ENCODE measurements at places on chromosomes 2 and 18.

DNA sequence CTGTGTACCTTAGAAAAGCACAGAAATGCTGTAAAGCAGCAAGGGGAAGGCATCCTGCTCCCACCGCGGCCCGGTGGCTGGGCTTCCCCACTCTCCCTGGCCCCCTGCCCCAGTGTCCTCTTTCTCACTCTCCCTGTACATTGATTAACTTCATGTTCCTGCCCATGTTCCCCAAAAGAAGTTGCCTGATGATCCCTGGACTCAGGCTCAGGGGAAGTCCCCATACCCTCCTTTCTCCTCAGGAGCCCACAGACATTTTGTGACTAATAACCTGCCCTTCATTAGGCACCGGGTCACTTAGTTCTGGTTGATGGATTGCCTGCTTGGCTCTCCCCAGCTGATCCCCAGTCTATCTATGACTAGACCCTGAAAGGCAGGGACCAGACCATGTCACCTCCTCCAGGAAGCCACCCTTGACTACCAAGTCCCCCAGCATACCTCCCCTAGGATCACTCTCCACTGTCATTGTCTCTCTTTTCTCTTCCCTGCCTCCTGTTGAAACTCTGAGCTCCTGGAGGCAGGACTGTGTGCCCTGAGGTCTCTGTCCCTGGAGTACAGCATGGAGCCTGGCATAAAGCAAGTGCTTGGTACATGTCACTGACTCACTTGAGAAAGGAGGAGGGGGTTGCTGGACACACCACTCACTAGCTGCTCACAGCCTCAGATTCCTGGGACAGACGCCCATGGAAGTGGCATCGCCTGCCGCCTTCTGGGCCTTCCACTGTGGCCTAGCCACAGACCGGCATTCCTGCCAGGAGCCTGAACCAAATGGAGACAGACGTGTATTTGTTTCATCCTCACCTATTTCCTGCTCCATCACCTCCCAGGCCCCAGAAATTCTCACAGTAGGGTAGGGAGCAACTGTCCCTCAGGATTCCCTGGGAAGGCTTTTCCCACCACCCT, 13.5 kb downstream of the MALL start:
- H3K27me3 ChIP-seq, result no peaks in the 10 kb centered on the region
- DNase-seq, result peak; percentile 66
- H3K27ac ChIP-seq, result peak overlapping the region; percentile 85
- H3K4me1 ChIP-seq, result peaks cover 89% of the 10 kb centered on the region
- no peak overlapping the region for H3K4me3 ChIP-seq
- H3K36me3 ChIP-seq, result no peaks in the 10 kb centered on the region

DNA sequence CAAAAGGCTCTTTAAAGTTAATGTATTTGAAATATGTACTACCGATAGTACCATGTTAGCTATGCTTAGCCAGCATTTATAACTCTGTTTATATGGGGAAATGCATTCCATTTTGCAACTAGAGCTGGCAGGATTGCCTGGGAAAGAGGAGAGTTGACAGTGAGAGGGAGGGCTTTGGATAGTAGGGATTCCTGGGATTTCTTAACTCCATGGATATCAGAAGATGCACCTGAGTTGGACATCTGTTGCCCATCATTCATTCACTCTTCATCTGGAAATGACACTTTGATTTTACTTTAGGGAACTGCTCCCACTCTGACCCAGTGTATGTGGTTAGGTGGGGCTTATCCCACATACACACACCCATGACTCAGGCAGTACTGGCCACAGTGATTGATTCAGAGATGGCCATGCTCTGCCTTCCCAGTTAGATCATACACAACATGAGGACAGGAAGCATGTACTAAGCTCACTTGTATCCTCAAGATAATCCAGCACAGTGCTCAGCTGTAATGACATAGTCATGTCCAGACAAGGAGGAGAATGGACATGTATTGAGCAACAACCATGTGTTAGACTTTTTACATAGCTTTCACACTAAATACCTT, 248.8 kb downstream of the MREG start:
- H3K36me3 ChIP-seq, result no peaks in the 10 kb centered on the region
- no peaks in the 10 kb centered on the region for H3K27me3 ChIP-seq
- DNase-seq, result no peak
- no peak overlapping the region for H3K4me3 ChIP-seq

GRCh38 chr2:175282300-175282699, 100.8 kb upstream of the ATP5MC3 start:
- H3K27me3 ChIP-seq, result no peaks in the 10 kb centered on the region
- no peak for DNase-seq
- no peaks in the 10 kb centered on the region for H3K4me1 ChIP-seq
- no peaks in the 10 kb centered on the region for H3K36me3 ChIP-seq
- H3K4me3 ChIP-seq, result no peak overlapping the region

DNA sequence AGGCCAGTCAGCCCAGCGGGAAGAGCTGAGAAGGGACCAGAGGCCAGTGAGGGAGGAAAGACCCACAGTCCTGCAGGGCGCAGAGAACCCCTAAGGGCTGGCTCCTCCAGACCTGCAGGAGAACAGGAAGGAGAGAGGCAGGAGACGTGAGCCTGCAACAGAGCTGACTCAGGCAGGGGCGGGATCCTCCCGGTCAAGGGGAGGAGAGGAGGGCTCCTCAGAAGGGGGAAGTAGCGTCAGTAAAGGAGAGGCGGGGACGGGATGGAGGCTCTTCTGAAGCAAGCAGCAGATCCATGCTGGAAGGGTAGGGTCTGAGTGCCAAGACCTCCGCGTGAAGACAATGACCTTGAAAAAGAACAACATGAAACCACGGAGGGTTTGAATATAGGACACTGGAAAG, 50.8 kb downstream of the TRABD2A start:
- H3K27ac ChIP-seq, result no peak overlapping the region
- H3K4me3 ChIP-seq, result no peak overlapping the region
- H3K27me3 ChIP-seq, result no peaks in the 10 kb centered on the region
- H3K36me3 ChIP-seq, result no peaks in the 10 kb centered on the region
- no peaks in the 10 kb centered on the region for H3K4me1 ChIP-seq

DNA sequence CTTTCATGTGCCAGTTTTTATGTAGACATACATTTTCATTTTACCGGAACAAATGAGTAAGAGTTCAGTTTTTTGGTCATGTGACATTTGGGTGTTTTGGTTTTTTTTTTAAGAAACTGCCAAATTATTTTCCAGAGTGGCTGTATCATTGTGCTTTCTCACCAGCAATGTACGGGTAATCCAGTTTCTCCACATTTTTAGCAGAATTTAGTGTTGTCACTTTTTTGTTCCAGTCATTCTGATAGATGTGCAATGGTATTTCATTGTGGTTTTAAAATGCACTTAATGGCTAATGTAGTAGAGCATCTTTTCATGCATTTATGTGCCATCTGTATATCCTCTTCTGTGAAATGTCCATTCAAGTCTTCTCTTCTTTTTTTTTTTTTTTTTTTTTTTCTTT, 126.5 kb upstream of the FBXO11 start:
- DNase-seq, result no peak
- H3K27ac ChIP-seq, result no peak overlapping the region
- H3K27me3 ChIP-seq, result no peaks in the 10 kb centered on the region
- no peaks in the 10 kb centered on the region for H3K4me1 ChIP-seq

DNA sequence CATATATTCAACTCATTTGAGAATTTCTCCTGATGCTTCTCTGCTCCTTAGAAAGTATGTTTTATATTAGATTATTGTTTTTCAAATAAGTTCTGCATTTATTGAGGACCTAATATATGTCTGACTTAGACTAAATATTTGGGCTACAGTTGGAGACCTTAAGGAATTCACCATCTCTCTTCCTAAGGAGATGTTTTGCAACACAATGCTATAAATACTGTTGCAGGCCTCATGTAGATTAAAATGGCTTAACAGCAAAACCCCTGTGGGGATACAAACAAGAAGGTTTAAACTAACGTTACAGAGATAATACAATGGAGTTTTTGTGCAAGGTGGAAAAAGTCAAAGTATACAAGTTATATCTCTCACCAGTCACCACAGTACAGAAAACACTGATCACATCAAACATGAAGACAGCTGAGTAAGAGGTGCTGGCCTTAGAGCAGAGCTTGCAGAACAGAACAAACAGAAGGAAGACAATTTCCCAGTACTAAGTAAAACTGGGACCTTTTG, 20.1 kb upstream of the BMPR2 start:
- H3K4me3 ChIP-seq, result no peak overlapping the region
- no peaks in the 10 kb centered on the region for H3K27me3 ChIP-seq
- no peak for DNase-seq
- H3K27ac ChIP-seq, result no peak overlapping the region
- no peaks in the 10 kb centered on the region for H3K4me1 ChIP-seq

- no peak overlapping the region for H3K4me3 ChIP-seq
- H3K4me1 ChIP-seq, result no peaks in the 10 kb centered on the region
- no peaks in the 10 kb centered on the region for H3K36me3 ChIP-seq
Measured at GRCh38 chr2:128628206-128628605, 309.5 kb upstream of the HS6ST1 start.

GRCh38 chr2:186328838-186329237, 157.2 kb upstream of the ZC3H15 start:
- no peak for DNase-seq
- H3K27ac ChIP-seq, result no peak overlapping the region
- no peaks in the 10 kb centered on the region for H3K27me3 ChIP-seq
- H3K4me3 ChIP-seq, result no peak overlapping the region
- H3K36me3 ChIP-seq, result no peaks in the 10 kb centered on the region

DNA sequence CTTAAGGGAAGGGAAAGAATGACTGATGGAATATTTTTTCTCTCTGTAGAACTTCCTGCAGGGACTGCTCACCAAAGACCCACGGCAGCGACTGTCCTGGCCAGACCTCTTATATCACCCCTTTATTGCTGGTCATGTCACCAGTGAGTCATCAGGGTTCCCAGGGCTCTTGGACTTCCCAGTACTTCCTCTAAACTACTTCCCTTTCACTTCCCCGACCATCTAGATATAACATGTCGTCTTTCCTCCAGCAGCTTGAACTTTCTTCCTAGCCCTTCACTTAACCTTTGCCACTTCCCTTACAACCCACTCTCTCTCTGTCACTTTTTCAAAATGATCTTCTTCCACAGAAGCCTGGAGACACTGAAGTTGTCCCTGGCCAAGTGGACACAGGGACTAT, 7.2 kb downstream of the STK36 start:
- peak; percentile 57 for DNase-seq
- H3K36me3 ChIP-seq, result peaks cover 11% of the 10 kb centered on the region
- H3K27me3 ChIP-seq, result no peaks in the 10 kb centered on the region

- no peak overlapping the region for H3K27ac ChIP-seq
- H3K27me3 ChIP-seq, result no peaks in the 10 kb centered on the region
- no peak for DNase-seq
Measured at GRCh38 chr18:29154758-29155725, 978.1 kb upstream of the CDH2 start.

DNA sequence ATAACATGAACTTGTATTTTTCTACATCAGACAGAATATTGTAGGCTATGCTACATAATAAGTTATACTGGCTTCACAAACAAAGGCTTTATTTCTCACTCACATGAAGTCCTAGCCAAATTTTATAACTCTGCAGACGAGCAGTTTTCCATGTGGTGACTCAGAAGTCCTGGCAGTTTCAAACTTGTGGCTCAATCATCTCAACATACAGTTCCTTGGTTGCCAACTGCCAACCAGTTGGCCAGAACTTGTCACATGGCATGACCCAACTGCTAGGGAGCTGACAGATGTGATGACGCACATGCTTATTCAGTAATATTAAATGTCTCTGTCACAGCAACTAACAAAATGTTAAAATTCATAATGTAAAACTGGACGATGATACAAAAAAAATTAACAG, 63.8 kb upstream of the ZC3H15 start:
- no peak for DNase-seq
- H3K36me3 ChIP-seq, result no peaks in the 10 kb centered on the region
- H3K4me1 ChIP-seq, result no peaks in the 10 kb centered on the region
- H3K4me3 ChIP-seq, result no peak overlapping the region
- no peaks in the 10 kb centered on the region for H3K27me3 ChIP-seq

- no peak for DNase-seq
- H3K27me3 ChIP-seq, result no peaks in the 10 kb centered on the region
- no peaks in the 10 kb centered on the region for H3K36me3 ChIP-seq
- H3K27ac ChIP-seq, result no peak overlapping the region
- H3K4me1 ChIP-seq, result no peaks in the 10 kb centered on the region
Measured at GRCh38 chr2:220104871-220105351, 477.5 kb downstream of the SLC4A3 start.

GRCh38 chr2:134289225-134289624, 35.4 kb downstream of the MGAT5 start:
- no peak for DNase-seq
- no peaks in the 10 kb centered on the region for H3K36me3 ChIP-seq
- H3K4me3 ChIP-seq, result no peak overlapping the region
- no peak overlapping the region for H3K27ac ChIP-seq

GRCh38 chr2:113888641-113889470, 1.0 kb upstream of the ACTR3 start:
- no peak for DNase-seq
- H3K4me1 ChIP-seq, result peaks cover 61% of the 10 kb centered on the region
- no peaks in the 10 kb centered on the region for H3K27me3 ChIP-seq
- H3K36me3 ChIP-seq, result no peaks in the 10 kb centered on the region
- peak overlapping the region; percentile 98 for H3K27ac ChIP-seq

DNA sequence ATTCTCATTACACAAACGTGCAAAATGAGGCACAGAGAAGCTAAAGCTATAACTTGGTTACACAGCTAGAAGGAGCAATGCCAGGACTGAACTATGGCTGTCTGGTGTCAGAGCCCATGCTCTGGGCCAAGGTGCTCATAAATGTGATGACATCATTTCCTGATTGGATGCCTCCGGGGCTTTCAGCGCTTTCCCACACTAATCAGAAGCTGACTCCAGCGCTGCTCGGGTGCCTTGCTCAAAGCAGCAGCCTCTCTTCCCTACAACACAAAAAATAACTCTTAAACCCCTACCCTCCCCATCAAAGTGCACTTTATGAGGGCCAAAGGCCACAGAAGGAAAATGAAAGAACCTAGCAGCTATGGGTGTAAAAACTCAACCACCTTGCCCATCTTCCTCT, 90.7 kb downstream of the STK39 start:
- DNase-seq, result no peak
- H3K4me3 ChIP-seq, result no peak overlapping the region
- no peaks in the 10 kb centered on the region for H3K36me3 ChIP-seq
- no peak overlapping the region for H3K27ac ChIP-seq
- no peaks in the 10 kb centered on the region for H3K27me3 ChIP-seq

DNA sequence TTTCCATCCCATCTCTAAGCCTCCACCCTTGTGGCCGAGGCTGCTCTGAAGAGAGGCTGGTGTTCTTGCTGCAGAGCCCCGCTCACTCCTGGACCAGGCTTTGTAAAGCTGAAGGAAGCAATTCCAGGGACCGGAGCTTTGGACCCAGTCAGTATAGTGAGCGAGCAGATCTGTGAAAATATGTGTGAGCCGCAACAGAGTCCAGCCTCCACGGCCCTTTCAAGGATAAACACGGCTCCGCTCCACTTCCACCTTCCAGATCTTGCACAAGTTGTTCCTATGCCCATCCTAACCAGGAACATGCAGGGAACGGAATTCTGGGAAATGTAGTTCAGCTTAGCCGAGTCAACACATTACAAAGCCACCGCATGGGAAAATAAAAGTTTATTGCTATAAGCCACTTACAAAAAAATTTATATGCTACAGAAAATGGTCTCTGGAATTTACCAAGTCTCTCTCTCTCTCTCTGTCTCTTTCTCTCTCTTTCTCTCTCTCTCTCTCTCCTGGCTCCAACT, 151.7 kb upstream of the ZNF521 start:
- no peaks in the 10 kb centered on the region for H3K27me3 ChIP-seq
- peak overlapping the region; percentile 20 for H3K4me3 ChIP-seq
- no peak overlapping the region for H3K27ac ChIP-seq
- no peaks in the 10 kb centered on the region for H3K4me1 ChIP-seq
- no peak for DNase-seq

Data from upper lobe of left lung (tissue), 6 donors.